ENCODE measurements at places on chromosomes 6 and 20.

GRCh38 chr20:2889209-2889608, 15.9 kb downstream of the PTPRA start:
- DNase-seq: no peak

GRCh38 chr6:80638213-80639055, 532.0 kb downstream of the BCKDHB start:
- DNase-seq: peak; percentile 100

DNA sequence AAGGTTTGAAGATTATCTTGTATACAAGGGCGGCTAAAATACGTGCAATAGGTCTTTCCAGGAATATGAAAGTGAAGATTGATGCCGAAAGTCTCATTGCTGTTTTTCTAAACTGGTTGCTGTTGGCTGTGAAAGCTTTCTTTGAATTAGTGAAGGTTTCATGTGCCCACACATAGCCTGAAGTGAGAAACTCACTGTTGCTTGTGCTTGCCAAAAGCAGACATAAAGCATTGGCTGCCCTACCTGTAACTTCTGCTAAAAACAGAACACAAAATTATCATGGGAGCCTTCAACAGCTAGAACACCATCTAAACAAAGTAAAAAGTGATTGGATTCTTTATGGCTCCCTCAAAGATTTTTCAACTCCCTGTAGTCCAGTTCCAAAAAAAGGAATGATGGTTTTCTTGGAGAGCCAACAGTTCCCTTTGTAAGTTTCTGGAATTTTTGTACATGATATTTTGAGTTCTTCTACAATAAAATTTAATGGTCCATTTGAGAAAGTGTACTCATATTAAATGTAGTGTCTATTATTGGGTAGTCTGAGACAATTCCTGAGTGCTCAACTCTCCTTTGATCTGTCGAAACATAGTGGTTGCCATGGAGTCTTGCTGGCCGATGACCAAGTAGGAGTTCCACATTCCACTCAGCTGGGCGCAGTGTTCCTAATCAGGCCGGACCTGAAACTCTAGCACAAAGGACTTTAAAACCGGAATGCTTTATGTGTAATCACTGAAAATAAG, 68.5 kb downstream of the PLEKHG1 start:
- peak; percentile 69 for DNase-seq

- peak; percentile 65 for DNase-seq
Measured at GRCh38 chr20:6026051-6026450, 27.8 kb downstream of the LRRN4 start.

- no peak for DNase-seq
Measured at GRCh38 chr20:57369596-57369995, 18.5 kb downstream of the RAE1 start.

DNA sequence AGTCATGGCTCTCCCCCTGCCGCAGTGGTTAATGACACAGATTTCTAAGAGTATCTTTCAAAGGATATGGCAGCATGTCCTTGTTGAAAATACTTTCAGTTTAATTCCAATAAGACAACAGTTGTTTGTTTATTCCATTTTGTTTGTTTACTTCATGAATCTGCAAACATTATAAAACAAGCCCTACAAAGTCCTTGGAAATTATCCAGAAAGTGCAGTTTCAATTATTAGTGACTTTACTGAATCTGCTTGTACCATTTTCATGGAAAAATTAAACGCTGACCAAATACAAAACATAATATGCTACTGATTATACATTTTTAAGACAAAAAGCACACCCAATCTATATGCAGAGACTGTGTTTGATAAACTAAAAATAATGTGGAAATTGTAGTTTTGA, 3.3 kb downstream of the HEY2 start:
- no peak for DNase-seq

DNA sequence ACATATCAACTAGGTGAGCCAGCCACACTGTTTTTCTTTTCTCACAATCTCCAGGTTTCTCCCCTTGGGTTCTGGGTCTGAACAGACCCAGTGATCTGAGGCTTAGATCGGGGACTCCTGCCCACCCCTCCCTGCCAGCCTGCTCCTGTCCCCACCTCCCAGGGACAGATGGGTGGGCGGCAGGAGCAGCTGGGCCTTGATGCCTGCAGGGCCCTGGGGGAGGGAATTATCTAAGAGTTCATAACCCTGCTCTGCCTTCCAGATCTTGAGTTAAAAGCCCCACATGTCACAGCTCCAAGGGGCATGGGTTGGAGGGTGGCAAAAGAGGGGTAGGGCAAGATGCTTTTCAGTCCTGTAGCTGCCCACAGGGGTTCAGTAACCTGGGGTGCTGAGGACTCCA, 5.2 kb upstream of the XKR7 start:
- no peak for DNase-seq

GRCh38 chr20:9555781-9556180, 41.4 kb downstream of the LAMP5 start:
- no peak for DNase-seq

GRCh38 chr6:157790548-157791160, 32.4 kb upstream of the SNX9 start:
- no peak for DNase-seq

- DNase-seq: no peak
Measured at GRCh38 chr6:27541933-27542297, 69.0 kb upstream of the ZNF184 start.

- no peak for DNase-seq
Measured at GRCh38 chr6:157213907-157214565, 109.3 kb downstream of the TMEM242 start.

DNA sequence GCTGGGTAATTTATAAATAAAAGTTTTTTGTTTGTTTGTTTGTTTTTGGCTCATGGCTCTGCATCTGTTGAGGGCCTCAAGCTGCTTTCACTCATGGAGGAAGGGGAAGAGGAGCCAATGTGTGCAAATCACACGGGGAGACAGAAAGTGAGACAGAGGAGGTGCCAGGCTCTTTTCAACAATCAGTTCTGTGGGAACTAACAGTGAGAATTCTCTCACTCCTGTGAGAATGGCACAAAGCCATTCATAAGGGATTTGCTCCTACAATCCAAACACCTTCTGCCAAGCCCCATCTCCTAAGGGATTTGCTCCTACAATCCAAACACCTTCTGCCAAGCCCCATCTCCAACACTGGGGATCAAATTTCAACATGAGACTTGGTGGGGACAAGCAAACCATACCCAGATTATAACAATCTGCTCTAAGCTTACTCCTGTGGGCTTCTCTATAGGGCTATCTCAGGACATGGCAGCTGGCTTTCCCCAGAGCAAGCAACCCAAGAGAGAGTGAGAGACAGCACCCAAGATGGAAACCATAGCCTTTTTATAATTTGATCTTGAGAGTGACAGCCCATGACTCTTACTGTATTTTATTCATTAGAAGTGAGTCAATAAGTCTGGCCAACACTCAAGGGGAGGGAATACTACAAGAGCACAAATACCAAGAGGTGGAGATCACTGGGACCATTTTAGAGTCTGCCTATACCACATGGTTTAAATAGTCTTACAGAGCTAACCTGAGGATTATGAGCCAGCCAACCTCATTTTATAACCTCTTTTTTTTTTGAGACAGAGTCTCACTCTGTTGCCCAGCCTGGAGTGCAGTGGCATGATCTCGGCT, 22.8 kb upstream of the LRRC1 start:
- peak; percentile 6 for DNase-seq

DNA sequence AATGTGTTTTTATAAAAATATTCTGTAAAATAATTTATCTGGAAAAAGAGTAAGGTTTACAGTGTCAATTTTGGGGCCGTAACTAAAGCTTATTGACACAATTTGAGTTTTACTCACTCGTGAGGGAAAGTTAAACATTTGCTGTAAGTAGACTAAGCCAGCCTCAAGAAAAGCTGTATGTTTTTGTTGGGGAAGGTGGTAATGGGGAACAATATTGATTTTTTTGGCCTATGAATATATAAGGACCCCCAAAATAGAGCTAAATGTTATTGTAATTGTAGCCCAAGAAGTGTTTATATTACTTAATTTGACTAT, 1.4 kb downstream of the SENP6 start:
- DNase-seq: peak; percentile 18

- no peak for DNase-seq
Measured at GRCh38 chr6:82910820-82911219, 154.8 kb downstream of the UBE3D start.

All from mesenchymal stem cell (in vitro differentiated cells and primary cell).